ENCODE measurements at places on chromosomes 7 and 10.
A peak's percentile ranks its signal among the peaks of the same experiment; 100 is the strongest.

DNA sequence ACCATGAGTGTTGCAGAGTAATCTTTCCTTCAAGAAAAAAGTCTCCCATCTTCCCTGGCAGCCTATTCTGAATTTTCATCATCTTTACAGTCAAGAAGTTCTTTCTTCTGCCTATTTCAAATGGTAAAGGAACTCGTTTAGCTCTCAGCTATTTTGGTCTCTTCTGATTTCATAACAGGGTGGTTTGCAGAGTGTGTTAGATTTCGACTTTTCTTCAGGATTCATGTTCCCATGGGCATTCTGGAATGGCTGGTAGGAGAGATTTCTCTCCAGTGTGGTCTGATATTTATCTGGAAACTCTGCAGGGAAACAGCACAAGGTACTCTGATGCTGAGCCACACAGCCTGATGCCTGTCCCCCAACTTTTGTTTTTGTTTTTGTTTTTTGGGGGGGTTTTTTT is 111.1 kb upstream of the FAM171A1 start:
- DNase-seq: no peak

DNA sequence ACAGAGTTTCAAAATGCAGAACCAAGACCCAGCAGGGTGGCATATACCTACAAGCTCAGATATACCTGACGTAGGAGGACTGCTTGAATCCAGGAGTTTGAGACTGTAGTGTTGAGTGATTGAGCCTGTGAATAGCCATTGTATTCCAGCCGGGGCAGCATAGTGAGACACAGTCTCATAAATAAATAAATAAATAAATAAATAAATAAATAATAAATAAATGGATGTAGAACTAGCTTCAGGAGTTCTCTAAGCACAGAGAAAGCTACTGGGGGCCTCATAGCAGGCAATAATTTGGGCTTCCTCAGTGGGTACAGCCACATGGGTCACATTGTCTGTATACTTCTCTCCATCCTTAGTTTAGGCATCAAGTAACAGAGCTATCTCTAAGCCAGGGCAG is 906.8 kb downstream of the LRMDA start:
- no peak for DNase-seq

- DNase-seq: no peak
Measured at GRCh38 chr10:71782917-71783490, 9.7 kb upstream of the VSIR start.

DNA sequence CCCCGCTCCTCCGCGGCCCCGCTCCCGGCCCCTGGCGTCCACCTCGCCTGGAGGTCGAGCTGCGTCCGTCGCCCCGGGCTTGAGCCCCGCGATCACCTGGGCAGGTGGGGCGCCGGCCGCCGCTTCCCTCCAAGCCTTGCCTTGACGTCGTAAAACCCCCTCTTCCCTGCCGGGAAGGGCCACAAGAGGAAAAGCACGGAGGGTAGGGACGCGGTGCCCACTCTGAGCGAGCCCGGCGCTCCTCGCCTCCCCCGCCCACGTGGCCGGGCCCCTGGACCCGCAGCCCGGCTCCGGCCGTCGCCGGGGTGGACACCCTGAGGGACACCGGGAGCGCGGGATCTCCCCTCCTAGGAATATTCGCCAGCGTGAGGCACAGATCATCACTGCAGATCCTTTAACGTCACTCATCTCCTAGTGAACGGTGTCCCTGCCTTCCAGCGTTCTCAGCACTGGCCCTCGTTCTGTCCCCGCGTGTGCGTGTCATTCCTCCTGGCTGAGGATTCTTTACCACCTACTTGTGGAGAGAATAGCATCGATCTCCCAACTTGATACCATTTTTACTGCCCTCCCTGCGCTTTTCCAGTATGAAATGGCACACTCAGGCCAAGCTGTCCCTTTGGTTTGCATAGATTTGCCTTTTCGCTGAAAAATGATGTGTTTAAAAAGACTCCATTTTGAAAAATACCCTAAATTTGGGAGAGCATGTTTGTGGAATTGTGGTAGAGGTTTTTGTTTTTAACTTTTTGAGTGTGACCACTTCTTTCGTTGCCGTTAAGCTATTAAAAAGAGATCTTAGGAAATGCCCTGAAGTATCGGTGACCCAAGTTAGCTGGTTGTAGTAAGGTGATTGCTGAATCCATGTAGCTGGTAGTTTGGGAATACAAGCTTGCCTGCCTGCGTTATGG is 649 bp downstream of the ACTR3B start:
- DNase-seq: no peak

DNA sequence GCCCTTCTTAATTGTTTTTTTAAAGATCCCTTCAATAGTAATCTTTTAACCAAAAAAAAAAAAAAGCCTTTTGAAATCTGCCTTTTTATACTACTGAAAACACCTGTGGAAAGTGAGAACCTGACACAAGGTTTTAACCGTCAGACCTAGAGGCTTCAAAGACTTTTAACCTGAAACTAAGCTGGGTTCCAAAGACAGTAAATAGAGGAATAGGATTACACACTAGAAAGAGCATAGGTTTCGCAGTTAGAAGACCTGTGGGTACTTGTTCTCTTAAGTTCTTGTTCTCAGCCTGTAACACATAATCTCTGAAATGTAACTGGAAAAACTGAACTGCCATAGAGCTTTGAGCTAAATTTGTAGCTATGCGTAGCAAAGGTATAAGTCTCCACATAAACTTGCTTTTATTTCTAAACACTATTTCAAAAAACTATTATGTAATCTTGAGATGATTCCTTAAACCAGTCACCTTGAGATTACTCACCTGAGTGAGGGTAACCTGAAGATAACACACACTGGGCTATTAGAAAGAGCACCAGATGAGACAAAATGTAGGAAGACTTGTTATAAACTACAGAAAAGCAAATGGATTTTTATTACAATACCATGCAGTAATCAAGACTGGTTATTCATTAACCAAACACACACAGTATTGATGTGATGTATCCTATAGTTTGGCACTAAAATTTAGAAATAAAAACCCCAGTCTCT is 196.6 kb upstream of the FRMD4A start:
- DNase-seq: no peak

DNA sequence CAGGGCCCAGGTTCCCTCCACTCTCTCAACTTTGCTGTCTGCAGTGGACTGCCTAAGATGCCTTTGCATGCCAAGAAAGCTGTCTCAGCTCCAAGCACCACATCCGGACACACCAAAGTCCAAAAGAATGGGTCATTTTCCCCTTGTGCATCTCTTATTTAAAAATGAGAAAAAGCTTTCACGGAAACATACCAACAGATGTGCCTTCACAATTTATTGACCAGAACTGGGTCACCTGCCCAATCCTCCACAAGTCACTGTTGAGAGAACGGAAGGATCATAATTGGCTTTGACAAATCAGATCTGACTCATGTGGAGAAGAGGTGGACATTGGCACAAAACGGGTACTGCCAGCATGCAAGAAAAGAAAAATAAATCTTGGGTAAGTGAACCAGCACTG is 258.3 kb downstream of the SNX13 start:
- no peak for DNase-seq

GRCh38 chr10:104315486-104315921 is 22.8 kb downstream of the ITPRIP start:
- DNase-seq: no peak

- no peak for DNase-seq
Measured at GRCh38 chr7:57399251-57399940, 50.6 kb upstream of the ZNF716 start.

DNA sequence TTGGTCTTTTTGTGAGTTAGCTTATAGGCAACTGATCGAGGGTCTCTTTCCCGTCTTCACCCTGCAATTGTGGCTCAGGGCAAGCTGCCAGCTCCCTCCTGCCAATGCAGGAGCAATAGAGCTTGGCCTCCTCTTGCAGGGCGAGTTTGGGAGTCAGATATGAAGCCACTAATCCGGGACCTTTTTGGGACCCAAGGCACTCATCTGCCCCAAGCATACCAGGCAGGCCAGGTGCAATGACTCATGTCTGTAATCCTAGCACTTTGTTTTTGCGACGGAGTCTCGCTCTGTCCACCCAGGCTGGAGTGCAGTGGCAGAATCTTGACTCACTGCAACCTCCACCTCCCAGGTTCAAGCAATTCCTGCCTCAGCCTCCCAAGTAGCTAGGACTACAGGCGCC is 21.1 kb downstream of the LIMK1 start:
- no peak for DNase-seq

DNA sequence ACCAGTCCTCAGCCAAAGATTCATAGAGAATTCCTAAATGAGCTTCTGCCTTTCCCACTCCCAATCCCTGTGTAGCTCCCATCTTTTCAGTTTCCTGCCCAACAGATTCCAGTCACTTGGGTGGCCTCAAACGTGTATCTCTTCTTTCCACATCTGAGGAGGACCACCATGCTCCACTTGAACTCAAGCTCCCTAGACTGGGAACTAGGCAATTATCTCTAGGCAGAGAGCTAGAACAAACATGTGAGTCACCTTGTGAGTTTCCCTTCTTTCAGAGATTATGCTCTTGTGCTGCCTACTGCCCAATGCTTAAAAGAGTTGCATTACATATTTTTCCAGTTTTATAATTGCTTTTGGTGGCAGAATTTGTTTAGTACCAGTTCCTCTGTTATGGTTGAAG is 178.0 kb downstream of the MDFIC start:
- DNase-seq: no peak

GRCh38 chr10:17617031-17617911 is at the start of gene HACD1:
HACD1 (minus strand) TSS chr10:17617374; CDS start chr10:17617339, 35 bp downstream.
- peak; percentile 62 for DNase-seq

- DNase-seq: no peak
Measured at GRCh38 chr10:110174816-110175215, 32.6 kb upstream of the MXI1 start.

DNA sequence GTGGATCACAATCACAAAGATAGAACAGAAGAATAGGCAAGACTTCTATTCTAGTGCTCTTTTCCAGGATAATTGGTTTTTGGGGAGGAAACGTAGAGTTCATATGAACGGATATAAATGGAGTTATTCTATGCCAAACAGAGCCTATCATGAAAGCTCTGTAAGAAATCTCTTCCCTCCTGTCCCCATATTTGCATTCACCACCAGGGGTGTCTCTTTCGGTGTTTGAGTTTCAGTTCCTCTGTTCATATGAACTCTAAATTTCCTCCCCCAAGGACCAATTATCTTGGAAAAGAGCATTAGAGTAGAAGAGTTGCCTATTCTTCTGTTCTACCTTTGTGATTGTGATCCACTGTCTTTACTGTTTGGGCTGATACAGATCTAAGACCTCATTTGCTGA is 48.3 kb upstream of the CDC14C start:
- no peak for DNase-seq

GRCh38 chr7:3953946-3954345 is 652.9 kb downstream of the SDK1 start:
- no peak for DNase-seq

DNA sequence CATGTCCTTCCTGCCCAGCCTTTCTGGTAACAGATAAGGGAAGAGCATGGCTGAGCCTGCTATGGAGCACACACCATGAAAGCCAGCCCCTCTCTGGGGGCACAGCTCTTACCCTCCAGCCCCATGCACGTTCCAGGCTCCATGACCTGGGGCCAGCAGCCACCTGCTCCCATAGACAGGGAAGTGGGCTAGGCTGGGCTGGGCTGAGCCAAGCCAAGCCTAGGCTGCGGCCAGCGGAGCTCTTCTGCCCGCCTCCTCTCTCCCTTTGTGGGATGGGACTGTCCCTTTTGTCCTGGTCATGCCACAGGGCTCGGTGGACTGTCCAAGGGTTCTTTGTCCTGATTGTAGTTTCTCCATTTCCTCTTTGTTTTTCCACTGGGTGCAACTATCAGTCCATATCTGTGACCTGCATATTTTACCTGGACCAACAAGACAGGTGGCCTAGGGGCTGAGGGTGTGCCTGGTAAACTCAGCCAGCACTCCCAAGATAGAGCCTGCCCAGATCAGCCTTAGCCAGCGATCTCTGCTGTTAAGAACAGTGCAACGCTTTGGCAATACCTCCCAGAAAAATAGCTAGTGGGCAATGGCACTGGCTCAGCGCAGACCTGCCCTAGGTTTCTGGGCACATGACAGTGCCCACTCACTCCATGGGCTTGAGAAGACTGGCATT is 97.2 kb upstream of the BTBD16 start:
- no peak for DNase-seq

DNA sequence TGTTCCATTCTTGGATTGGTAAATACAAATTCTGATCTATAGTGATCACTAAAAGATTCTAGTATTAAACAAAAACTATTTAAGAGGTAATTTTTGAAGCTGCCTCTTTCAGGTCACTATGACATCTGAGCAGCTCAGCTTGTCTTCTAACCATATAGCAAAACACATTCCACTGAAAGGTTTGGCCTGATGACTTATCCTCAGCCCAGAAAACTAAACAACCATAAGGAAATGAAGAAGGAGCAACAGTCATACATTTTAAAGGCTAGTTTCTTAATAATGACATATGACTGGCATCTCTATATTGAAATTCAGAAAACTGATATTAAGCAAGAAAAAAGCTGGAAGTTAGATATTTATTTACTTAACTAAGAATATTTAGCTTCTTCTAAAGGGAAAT is 24.6 kb downstream of the NT5C2 start:
- no peak for DNase-seq

- DNase-seq: no peak
Measured at GRCh38 chr7:84704380-84704779, 482.5 kb downstream of the SEMA3D start.

DNA sequence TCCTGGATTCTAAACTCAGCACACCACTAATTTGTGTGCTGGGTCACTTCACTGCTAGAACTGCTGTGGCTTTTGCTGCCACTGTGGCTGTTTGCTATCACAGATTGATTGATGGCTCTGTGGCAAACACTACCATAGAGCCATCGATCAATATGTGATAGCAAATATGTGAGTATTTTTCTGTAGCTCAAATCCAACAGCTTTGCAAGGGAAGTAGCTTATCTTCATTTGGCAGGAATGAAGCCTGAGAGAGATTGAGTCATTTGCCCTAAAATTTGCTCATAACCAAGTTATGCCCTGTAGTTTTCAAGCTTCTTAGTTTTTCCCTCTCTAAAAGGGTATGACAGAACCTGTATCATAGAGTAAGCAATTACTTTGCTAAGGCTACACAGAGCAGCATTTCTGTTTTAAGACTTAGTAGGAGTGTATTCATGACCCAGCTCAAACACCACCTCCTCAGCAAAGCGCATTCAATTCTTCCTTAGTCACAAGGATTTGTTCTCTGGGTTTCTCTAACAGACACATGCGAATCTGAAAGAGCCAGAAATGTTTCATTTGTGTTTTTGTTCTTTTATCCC is 43.1 kb downstream of the MINPP1 start:
- DNase-seq: no peak

GRCh38 chr7:48083114-48083830 is 5.8 kb upstream of the UPP1 start:
- no peak for DNase-seq

GRCh38 chr10:48516911-48517310 is 88.0 kb downstream of the ARHGAP22 start:
- DNase-seq: no peak

GRCh38 chr7:82255706-82256105 is 187.9 kb downstream of the CACNA2D1 start:
- DNase-seq: no peak

GRCh38 chr7:115940460-115941060 is 90.0 kb downstream of the TFEC start:
- DNase-seq: no peak
